ENCODE measurements at places on chromosomes 2 and 18.

GRCh38 chr2:181326661-181327060 is 130.5 kb upstream of the ITGA4 start:
- DNase-seq: no peak

- DNase-seq: no peak
Observed at GRCh38 chr18:45958027-45958426, 9.1 kb downstream of the EPG5 start.

- no peak for DNase-seq
Observed at GRCh38 chr2:157124731-157125130, 132.8 kb upstream of the GALNT5 start.

DNA sequence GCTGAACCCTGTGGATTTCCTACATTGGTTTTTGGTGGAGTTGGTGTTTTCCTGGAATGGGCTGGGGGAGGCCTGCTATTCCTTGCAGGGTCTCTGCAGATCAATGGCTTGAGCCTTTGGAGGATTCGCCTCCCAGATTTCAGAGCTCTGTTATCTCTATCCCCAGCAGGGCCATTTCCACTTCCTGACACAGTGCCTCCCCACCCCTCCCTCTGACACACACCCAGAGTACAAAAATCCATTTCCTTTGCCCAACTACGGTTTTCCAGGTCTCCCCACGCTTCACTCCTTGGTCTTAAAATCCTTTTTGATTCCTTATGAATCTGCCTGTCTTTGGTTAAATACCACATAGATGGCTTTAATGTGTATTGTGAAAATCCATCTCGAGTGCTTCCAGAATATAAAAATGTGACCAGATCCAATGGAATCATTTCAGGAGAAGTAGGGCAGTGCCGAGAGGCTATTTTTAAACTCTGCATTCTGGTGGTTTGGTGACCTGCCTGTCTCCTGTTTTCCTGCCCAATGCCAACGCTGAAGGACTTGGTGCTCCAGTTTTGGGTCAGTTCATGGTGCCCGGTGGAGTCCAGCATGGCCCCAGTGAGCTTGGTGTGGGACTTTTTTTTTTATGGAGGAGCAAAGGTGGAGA is 60.9 kb downstream of the ARL4C start:
- DNase-seq: no peak

DNA sequence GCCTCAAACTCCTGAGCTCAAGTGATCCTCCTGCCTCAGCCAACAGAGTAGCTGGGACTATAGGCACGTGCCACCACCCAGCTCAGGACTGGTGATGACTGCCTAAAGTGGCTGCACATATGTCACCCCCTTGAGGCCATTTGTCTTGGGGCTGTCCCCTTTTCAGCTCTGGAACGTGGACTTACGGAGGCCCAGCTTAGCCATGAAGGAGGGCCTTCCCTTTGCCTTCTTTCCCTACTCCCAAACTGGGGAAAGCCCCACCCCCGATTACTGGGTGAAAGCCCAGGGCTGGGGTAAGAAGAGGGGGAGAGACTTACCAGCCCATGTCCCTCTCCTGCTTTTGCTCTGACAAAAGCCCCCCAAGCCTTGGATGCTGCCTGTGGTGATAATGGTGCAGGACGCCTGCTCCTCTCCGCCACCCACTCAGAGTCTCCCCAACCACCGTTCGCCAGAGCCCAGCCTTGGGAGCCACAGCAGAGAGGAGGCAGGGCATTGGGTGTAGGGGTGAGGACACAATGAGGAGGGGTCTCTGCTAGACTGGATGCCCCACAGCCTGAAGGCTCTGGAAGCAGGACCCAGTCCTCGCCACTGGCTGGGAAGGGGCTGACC is 2.5 kb upstream of the DUSP2 start:
- no peak for DNase-seq

DNA sequence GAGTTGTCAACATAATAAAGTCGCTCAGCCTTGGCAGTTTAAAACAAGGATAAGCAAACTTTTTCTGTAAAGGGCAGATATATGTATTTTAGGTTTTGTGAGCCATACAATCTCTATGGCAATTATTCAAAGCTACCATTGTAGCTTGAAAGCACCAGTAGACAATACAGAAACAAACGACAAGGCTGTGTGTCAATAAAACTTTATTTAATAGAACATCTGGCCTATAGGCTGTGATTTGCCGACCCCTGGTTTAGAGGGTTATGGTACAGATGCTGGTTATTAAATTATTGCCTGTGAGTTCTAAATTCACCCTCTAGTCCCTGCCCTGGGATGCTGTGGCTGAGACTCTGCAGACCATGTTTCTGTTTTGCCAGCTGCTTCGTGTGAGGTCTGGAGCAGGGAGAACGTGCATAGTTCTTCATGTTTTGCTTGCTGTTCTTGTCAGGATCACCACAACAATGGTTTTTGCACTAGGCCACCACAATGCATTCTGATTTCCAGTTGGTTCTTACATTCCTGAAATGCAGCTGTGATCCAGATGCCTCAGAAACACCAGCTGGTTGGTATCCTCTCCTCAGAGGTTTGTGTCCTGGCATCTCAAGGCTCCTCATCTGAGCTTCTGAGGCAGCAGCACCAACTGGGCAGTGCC is 46.6 kb downstream of the ICOS start:
- DNase-seq: no peak

DNA sequence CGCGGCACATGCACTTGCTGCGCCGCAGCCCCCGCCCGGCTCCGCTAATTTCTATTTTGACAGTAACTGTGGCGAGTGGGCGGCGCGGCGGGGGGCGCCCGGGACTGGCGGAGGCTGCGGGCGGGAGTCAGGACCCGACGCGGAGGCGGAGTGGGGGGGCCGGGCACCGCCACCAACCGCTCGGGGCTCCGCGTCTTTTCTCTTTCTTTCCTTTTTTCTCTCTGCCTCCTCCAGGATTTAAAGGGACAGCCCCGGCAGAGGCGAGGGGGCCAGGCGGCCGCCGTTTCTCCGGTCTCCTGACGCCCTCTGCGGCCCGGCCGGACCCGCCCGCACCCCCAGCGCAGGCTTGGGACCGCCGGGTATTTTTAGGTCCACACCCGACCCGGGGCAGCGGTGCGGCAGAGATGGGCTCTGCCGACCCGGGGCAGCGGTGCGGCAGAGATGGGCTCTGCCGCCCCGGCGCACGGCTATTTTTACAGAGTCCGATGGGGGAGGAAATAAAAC is 460 bp upstream of the ZBTB7C start:
- DNase-seq: no peak

- DNase-seq: no peak
Observed at GRCh38 chr18:9862686-9863085, 23.1 kb upstream of the TXNDC2 start.

GRCh38 chr2:146295080-146295670 is 1549.7 kb upstream of the ACVR2A start:
- DNase-seq: peak; percentile 17

GRCh38 chr2:100703213-100703612 is 116.7 kb upstream of the NPAS2 start:
- DNase-seq: no peak

- no peak for DNase-seq
Observed at GRCh38 chr2:37600735-37601134, 70.7 kb downstream of the CDC42EP3 start.

DNA sequence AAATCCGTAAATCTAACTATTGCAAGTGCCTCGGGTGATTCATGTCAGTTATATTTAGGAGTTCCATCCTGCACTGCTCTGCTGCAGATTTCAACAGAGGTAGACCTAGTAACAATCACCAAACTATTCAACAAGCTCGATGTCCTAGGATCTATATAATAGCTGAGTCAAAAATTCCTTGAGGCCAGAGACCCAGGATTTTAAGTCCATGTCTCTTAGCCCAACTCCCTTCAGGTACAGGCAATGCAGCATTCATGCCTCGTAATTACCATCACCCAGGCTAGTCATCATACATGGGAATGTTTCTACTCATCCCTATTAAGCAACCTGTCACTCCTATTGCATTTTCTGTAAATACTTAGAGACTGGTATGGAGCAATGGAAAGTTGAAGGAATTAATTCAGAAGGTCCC is 729 bp downstream of the TM4SF20 start:
- no peak for DNase-seq

DNA sequence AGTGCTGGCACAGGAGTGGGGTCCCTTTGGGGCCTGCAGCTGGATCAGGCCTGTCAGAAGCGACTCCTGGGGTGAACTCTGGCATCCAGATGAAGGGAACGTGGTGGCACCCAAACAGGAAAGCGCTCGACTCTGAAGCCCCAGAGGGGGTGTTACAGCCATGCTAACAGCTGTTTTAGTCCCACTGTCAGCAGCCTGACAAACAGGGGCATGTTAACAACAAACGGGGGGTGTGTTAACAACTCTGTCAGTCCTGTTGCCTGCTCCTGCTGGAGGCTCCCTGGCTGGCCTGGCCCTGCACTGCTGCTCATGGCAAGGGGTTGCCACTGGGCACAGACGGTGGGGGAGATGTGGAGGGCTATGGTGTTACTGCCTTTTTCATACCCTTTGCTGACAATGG is 2.6 kb upstream of the RNU2-63P start:
- no peak for DNase-seq

DNA sequence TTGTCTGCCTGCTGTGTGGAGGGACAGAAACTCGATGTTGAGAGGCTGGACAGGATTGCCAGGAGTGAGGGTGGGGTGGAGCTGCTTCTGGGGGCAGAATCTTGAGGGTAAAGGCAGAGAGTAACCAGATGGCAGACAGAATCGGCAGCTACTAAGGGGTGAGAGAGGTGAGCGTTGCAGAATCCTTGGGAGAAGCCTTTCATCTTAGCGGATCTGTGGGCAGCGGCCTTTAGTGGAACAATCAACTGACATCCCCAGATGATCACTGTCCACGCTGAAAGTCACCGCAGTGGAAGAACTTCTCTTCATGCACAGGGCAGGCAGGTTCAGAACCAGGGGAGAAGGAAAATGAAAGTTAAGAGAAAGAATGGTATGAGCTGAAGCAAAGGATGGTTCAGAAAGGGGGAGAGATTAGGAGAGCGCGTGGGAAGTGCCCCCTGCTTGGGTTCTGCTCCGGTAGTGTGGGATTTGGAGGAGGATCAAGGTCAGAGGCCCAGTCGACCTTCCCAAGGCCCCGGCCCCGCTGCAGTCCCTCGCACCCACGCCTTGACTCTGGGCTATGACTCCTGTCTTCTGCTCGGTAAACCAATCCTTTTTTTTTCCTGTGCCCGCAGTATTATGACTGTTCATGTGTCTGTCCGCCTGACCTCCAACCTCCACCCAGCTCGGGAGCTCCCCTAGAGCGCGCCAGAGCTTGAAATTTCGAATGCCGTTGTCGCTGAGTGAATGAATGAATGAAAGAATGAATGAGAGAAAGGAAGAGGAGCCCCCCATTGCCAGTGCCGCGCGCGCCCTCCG is 584 bp downstream of the BOLA3 start:
- DNase-seq: peak; percentile 31

DNA sequence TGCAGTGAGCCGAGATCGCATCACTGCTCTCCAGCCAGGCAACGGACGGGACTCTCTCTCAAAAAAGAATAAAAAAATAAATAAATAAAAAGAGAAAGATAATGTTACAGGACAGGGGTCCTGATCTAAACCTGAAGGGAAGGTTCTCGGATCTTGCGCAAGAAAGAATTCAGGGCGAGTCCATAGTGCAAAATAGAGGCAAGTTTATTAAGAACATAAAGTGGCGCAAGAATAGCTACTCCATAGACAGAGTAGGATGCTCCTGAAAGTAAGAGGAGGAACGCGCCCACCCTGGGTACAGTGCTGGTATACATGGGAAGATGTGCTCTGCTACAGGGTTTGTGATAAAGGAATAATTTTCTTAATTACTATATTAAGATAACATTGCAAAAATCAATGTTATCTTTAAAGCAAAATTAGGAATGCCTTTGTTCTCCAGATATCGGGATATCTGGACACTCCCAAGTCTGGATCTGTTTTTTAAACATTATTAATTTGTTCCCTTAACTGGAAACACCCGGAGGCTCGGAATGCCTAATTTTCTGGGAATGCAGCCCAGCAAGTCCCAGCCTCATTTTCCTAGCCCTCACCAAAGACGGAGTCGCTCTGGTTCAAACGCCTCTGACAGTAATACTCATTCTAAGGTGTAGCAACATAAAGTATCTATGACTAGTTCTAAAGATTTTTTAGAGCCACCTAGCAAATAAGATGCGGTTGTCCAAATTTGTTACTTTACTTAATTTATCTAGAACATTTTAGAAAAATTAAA is 38.8 kb downstream of the ACSL3 start:
- no peak for DNase-seq

DNA sequence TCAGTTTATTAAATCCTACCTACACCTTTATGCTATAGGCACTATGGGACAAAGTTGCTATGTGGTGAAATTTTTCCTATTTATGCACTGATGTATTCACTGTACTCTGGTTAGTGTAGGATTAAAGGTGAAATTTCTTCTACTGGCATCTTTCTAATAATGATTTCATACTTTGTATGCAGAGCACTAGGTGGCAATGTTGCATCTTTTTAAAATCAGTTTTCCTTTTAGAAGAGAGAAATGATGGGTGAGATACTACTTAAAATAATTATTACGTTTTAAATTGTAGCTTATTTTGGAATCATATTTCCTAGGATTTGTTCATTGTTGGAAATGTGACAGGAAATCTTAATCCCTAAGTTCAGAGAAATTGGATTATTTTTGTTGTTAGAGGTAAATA is 150.9 kb downstream of the CD8B2 start:
- DNase-seq: peak; percentile 42

GRCh38 chr2:150477347-150477746 is 10.1 kb downstream of the RND3 start:
- no peak for DNase-seq

- DNase-seq: no peak
Observed at GRCh38 chr2:143192716-143193115, 63.5 kb downstream of the ARHGAP15 start.

- no peak for DNase-seq
Observed at GRCh38 chr2:38448692-38449410, 71.8 kb upstream of the ATL2 start.

DNA sequence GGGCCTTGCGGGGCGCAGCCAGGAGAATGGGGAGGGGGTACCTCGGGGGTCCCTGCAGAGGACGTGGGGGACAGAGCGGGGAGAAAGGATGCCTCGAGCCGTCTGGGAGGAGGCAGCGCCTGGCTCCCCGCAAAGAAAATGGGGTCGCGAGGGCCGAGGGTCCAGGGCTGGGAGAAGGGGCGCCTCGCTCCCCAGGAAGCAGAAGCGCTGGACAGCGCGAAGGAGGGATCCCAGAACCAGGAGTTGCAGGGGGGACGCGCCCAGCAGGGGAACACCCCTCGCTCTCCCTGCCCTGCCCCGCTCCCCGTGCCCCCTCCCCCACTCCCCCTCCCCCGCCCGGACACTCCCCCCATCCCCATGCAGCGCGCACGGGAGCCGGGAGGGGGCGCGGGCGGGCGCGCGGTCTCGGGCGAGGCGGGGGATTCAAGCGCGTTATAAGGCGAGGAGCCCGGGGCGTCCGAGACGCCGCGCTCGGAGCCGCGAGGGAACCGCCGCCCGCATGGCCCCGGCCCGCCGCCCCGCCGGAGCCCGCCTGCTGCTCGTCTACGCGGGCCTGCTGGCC is at the start of gene ERFE:
ERFE (plus strand) TSS at position 462 of the 562 bp plus-strand sequence; CDS start at position 500, 38 bp downstream.
- peak; percentile 43 for DNase-seq

- peak; percentile 2 for DNase-seq
Observed at GRCh38 chr2:59182249-59182648, 941.1 kb upstream of the FANCL start.

GRCh38 chr2:33791625-33792024 is 192.5 kb upstream of the FAM98A start:
- no peak for DNase-seq
